ENCODE measurements at places on chromosomes 5 and 9.

DNA sequence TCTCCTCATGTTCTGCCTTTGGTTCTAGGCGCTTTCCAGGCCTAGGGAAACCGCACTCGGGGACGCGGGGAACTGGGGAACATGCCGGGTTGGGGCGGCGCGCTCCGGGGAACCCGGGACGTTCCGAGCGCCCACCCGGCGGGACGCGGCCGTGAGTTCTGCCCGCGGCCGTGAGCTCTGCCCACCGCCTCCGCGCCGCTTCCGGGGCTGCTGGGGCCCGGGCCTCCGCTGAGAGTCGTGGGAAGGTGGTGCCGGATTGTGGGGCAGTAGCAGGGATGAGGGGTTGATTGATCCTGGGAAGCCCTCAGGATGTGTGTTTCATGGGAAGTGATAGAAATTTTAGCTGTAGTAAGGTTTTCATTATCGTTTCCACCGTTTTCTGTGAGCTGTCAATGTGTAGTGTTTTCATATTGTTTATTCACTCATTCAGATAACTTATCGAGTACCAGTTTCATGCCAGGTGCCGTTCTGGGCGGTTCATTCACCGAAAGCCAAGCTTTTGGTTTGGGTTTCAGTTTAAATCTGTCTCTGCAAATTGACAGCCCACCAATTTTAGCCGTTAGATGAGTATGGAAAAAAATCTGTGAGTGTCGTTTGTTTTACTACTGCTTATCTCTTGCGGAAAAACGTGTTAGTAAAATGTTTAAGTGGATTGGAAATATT lies 657 bp downstream of the MTRR start:
- DNase-seq = no peak

- peak; percentile 21 for DNase-seq
These were observed at the start of gene MOB3B for GRCh38 chr9:27529316-27530278. Gene MOB3B (minus strand): TSS chr9:27529814. CDS start chr9:27455550, 74,264 bp downstream.

GRCh38 chr9:81634915-81635516 lies 54.3 kb downstream of the TLE1 start:
- DNase-seq = no peak

DNA sequence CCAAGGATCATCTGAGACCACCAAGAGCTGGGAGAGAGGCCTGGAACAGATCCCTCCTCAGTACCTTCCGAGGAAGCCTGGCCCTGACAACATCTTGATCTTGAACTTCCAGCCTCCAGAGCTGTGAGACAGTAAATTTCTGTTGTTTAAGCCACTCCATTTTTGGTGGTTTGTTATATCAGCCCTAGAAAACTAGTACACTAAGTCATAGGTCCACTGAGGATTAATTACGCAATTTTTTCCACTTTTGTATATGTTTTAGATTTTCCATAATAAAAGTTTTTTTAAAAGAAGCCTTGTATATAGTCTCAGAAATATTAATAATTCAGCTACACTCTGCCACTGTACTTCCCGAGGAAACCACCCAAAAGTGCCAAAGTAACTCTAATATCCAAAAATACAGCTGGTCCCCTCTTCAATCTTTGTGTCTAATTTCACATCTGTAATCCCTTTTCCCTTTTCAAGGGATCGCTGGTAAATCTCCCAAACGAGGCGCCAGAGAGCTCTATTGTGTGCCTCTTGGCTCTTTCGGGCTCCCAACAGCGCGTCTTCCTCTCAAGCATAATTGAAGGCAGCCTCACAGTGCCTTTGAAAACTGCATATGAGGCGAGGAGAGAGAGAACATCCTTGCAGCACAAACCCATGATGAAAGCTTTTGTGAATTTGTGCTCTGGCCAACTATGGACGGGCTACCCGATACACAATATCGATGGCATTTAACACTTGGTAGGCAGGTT lies 32.7 kb downstream of the PRUNE2 start:
- DNase-seq = no peak

GRCh38 chr5:76801803-76802195 lies 17.0 kb upstream of the F2RL1 start:
- no peak for DNase-seq

GRCh38 chr5:138878437-138879235 lies 3.5 kb upstream of the LRRTM2 start:
- DNase-seq = no peak

- no peak for DNase-seq
These were observed 179.0 kb downstream of the ROR2 start for GRCh38 chr9:91771027-91771426.

DNA sequence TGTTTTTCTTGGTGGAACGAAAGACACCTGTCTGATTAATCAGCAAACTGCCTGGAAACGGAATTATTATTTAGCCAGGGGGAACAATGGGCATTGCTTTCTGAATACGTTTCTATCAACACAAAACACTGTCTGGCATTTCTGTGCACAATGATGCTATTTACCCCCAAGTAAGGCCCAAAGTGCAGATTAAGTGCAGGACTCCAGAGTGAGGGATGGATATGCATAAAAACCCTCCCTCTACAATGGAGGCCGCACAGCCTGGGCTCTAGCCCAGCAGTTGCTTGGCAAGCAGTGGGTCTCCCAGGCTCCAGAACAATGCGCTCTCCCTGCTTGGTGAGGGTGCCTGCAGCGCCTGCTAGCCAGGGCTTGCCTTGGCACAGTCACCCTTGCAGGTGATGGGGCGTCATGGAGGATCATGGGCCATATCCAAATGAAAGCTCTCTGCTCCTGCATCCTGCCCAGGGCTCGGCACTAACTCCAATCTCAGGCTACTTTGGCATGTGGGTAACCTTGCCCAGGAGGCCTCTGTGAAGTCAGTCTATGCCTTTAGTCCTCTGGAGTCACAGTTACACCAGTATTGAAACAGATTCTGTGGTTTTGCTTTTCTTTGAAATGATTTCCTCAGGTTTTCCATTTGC lies 11.5 kb upstream of the SPATA24 start:
- no peak for DNase-seq

All from cortex of kidney (tissue), 1 donor.